ENCODE measurements at places on chromosomes 12 and 14. TPM values are rescaled to one million over a fixed set of nuclear protein-coding genes. Genes with fewer than 3 reads are reported as not detected.

The NKX2-1 gene
- polyA plus RNA-seq = not detected

The ATG14 gene
- polyA plus RNA-seq = 28.1 TPM

The APOF gene
- 0.20 TPM for polyA plus RNA-seq

The PLEKHD1 gene
- polyA plus RNA-seq = 4.4 TPM

GRCh38 chr12:77814386-77814785 is 16.3 kb upstream of the NAV3 start:
- no peak for DNase-seq

GRCh38 chr14:74906925-74907521 is 16.0 kb downstream of the RPS6KL1 start:
- no peak for DNase-seq

DNA sequence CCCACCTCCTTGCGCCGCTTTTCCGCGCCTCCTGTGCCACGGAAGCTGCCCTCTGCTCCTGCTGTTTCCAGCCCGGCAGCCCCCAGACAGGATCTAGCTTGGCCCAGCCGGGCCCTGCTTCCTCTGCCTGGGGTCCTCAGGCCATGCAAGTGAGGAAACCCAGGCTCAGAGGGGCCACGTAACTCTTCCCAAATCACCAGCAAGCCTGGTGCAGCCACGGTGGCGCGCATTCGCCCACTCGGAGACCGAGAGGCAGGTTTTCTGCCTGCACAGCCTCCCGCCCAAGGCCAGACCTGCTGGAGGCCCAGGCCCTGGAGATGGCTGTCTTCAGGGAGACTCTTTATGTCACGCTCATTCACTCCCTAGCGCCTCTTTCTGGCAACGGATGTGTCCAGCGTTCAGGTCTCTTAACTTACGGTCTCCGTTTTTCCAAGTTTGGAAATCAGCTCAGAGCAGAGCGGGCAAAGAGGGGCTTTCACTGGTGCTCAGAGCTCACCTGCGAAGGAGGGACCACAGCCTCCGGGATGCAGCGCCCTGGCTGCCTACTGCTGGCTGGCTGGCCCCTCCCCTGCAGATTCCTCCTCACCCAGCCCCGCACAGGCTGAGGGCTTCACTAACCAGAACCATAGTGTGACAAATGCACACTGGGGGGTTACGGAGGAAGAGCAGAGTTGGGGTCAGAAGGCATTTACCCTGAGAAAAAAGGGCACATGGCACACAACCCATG is 20.6 kb upstream of the CEP170B start:
- DNase-seq = no peak

DNA sequence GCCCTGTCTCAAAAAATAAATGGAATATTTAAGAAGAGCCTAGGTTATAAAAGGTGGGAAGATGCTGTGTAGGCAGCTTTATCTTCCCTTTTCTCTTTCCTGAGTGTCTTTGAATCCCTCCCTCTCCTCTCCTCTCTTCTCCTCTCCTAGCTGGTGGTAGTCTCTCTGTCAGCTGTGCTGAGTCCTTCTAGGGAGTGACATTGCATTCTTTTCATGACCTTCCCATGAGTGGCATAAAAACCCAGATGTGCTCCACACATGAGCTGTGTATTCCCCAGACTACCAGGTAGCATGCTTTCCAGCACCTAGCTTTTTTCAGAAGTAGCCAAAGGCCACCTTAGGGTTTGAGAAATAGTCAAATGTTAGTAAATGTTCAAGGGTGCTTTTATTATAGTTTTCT is 23.6 kb downstream of the SAMD4A start:
- no peak for DNase-seq

DNA sequence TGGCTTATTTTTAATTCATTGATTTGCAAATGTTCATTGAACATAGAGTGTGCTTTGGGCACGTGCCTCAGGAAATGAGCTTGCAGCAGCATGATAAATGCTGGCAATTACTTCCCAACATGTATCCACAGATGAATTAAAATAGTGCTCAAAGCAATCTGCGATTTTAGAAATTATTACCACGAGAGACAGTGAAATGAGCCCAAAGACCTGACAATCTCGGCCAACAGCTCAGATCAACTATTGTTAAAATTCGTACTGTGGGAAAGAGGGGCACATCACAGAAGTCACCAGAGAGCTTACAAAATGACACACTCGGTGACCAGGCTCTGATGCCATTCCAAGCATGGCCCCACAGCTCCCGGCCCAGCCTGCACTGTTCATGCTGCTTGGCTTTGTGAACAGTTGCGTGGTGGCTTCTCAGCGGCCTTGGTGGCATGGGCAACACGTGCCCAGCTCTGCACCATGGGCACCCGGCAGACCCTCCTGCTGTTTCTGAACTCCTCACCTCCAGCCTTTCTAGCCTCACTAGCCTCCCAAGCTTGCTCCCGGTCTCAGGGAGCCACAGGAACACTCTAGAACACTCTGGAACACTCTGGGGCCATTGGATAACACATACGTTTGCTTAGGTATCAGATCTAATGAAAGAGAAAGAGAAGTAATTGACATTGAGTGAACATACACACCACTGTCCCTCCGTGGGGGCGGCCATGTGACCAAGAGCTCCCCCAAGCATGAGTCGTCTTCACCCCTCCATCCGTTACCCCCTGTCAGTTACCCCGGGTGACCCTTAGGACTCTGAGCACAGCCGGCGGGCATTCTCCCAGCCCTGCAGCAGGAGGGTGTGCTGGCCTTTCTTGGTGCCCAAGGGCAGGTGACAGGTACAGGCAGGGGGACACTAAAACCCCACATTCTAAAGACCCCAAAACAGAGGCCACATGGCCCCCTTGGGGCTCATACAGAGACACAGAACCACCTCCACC is 28.0 kb downstream of the RIMBP2 start:
- no peak for DNase-seq

GRCh38 chr12:52659951-52660350 is 7.9 kb upstream of the KRT2 start:
- DNase-seq = no peak

DNA sequence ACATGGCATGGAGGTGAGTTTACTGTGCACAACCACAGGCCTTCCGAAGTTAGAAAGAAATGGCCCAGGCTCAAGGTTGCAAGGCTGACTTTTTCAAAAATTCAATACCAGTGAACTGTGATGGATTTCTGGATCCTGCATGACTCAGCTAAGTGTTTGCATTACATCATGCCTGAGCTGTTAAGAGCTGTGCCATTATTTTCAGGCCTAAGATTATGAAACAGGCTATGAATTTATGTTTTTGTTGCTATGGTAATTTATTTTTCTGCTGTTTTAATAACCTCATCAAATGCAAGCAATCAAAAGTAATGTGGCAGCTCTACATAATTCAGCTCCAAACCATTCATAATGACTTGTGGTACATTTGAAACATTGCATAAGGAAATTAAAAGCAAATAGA is 457.7 kb upstream of the TMEM132C start:
- no peak for DNase-seq

- DNase-seq = no peak
Observed at GRCh38 chr12:67827820-67828383, 161.3 kb upstream of the IFNG-AS1 start.

GRCh38 chr14:24979725-24980239 is 70.2 kb downstream of the STXBP6 start:
- no peak for DNase-seq

DNA sequence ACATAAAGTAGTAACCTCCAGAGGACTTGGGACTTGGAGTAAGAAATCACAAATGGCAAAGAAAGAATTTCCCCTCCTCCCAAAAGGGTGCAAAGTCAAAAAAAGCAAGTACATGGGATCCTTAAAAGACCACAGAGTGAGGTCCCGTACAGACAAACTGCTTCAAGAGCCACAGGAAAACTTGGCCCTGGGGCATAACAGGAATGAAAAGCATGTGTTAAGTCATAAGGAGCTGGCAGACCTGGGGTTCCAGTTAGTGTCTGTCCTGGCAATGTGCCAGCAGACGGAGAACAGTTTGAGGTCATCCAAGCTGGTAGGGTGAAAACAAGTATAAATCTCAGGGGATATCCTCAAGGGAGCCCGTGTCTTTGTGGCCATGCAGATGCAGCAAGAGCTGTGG is 73.2 kb downstream of the HSD17B6 start:
- no peak for DNase-seq

DNA sequence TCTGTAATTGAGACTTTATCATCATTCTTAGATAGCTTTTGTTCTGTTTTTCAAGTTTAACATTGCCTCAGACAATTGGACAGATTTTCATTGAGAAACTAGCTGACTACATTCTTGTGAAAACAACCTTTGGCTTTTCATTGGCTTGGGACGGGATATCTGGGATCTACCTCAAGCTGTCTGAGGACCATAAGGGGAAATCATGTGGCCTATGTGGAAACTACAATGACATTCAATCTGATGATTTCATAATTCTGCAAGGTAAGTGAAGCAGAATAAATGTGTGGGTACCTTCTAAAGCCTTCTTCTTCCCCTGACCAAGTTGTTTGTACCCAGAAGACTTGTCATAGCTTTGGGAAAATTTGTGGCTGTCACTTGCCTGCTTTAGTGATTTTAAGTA is 133.5 kb downstream of the OTOGL start:
- DNase-seq = no peak

- no peak for DNase-seq
Observed at GRCh38 chr14:81127785-81128184, 93.0 kb downstream of the GTF2A1 start.

DNA sequence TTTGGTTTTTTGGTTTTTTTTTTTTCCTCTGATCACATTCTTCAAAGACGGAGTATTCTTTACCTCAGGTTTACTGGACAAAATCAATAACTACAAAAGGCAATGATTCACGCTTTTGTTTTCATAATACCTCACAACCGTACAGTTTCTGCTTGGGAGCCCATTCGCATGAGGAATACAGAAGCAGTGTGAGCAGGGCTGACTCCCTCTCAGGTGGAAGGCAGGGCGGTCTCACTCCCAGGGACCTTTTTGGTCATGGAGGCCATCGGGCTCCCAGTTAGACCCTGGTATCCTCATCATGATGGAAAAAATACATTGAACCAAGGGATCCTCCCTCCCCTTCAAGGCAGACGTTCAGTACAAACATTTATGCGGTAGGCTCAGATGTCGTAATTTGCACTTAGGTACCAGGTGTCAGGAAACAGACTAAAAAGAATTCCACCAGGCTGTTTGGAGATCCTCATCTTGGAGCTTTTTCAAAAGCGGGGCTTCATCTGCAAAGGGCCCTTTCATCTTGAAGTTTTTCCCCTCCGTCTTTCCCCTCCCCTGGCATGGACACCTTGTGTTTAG is 19.0 kb upstream of the TIGAR start:
- DNase-seq = no peak

- no peak for DNase-seq
Observed at GRCh38 chr14:30708157-30708556, 86.0 kb downstream of the SCFD1 start.

GRCh38 chr14:68632054-68632895 is 160.6 kb downstream of the ZFP36L1 start:
- DNase-seq = no peak
